ENCODE measurements at places on chromosomes 16 and 17. TPM values are rescaled to one million over a fixed set of nuclear protein-coding genes. Genes with fewer than 3 reads are reported as not detected.
A peak's percentile ranks its signal among the peaks of the same experiment; 100 is the strongest.

The ACSM3 gene
- total RNA-seq, result 15.8 TPM

The SPN gene
- 4.5 TPM for total RNA-seq

The UNC13D gene
- total RNA-seq, result 25.9 TPM

The DRC7 gene
- not detected for total RNA-seq

The SLC26A11 gene
- 2.2 TPM for total RNA-seq

The SMTNL2 gene
- total RNA-seq, result 21.1 TPM

GRCh38 chr16:87696726-87697125, 69.1 kb downstream of the KLHDC4 start:
- no peaks in the 10 kb centered on the region for H3K36me3 ChIP-seq
- no peak overlapping the region for H3K27ac ChIP-seq
- peaks cover 7% of the 10 kb centered on the region for H3K4me1 ChIP-seq
- DNase-seq, result no peak

DNA sequence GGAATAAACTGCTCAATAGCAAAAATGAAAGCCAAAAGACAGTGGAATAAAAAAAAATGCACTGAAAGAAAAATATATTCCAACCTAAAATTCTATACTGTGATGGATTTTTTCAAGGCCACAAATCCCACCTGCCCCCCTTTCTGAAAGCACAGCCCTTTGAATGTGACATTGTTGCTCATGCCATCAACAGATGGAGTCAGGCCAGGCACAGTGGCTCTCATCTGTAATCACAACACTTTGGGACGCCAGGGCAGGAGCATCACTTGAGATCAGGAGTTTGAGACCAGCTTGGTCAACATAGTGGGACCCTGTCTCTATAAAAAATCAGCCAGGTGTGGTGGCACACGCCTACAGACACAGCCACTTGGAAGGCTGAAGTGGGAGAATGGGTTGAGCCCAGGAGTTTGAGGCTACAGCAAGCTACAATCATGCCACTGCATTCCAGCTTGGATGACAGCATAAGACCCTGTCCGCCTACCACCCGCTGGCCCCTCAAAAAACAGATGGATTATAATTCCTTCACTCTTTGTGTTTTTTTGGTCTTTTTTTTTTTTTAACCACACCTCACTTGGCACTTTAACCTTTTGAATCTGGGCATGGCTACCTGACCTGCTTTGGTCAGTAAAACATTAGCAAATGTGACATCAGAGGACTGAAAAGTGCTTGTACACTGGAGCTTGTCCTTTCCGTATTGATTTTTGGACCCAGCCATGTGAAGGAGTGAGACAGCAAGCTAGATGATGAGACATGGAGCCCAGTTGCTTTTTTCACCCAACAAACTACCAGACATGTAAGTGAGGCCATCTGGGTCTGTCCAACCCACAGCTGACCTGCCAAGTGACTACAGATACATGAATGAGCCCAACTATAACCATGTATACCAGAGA, 36.3 kb downstream of the GLG1 start:
- no peaks in the 10 kb centered on the region for H3K27me3 ChIP-seq
- H3K36me3 ChIP-seq, result no peaks in the 10 kb centered on the region
- H3K4me1 ChIP-seq, result peaks cover 16% of the 10 kb centered on the region
- DNase-seq, result no peak
- no peak overlapping the region for H3K4me3 ChIP-seq

DNA sequence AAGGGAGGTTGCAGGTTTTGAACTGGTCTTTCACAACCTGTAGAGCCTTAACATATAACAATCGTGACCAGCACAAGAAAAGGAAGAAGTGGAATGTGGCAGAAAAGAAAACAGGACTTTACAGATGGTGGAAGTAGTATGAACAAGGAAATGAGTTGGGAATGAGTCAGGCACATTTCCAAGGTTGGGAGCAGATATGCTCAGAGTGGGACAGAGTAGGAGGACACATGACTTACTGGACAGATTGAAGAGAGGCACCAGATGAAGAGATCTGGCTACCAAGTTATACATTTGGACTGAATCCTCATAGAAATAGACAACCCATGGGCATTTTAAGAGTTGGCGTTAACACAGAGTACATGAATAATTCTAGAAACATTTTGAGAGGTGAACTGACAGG, 95.3 kb downstream of the ZNF18 start:
- H3K27ac ChIP-seq, result no peak overlapping the region
- no peaks in the 10 kb centered on the region for H3K36me3 ChIP-seq
- H3K27me3 ChIP-seq, result no peaks in the 10 kb centered on the region
- no peak overlapping the region for H3K4me3 ChIP-seq

DNA sequence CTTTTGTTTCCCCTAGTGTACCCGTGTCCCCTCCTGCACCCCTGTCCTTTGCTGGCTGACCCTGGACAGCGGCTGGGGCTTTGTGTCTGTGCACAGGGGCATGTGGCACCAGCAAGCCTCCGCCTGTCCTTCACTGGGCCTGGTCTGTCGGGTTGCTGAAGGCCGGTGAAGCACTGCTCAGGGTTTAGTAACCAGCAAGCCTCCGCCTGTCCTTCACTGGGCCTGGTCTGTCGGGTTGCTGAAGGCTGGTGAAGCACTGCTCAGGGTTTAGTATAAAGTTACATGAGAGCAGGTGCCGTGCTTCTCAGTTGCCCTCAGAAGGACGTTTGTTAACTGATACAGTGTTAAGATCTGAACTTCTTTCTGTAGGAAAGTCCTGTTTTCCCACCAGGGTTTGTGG, 33.8 kb downstream of the DEF8 start:
- H3K27ac ChIP-seq, result no peak overlapping the region
- no peak for DNase-seq
- H3K4me1 ChIP-seq, result no peaks in the 10 kb centered on the region
- no peaks in the 10 kb centered on the region for H3K27me3 ChIP-seq
- H3K36me3 ChIP-seq, result peaks cover 79% of the 10 kb centered on the region

DNA sequence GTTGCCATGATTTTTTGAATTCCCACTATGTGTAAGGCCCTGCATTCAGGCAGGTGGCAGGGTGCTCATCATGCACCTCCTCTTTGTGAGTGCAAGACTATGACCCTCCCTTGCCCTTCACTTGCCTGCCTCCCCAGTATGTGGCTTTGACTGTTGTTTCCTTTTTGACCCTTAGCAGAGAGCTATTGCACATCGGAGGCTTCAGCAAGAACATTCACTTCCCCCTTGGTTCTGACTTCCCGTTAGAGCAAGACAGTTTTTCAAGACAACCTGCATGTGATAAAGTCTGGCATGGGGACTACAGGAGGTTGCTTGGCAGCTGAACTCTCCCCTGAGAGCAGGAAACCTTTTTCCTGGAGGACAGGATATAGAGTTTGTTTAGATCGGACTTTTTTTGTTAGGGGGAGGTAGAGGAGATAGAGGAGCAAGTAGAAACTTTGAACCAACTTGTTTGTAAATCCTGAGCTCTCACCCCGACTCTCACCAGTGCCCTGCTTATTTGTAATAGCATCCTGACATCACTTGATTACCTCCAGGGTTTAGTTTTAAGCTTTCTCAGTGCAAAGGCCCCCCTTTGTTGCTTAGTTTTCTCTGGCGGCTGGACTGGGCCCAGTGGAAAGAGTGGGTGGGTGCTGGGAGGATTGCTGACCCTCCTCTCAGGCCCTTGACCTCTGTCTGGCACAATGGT, 34.3 kb downstream of the LIMD2 start:
- DNase-seq, result no peak
- no peaks in the 10 kb centered on the region for H3K27me3 ChIP-seq
- H3K4me1 ChIP-seq, result peaks cover 9% of the 10 kb centered on the region
- H3K27ac ChIP-seq, result no peak overlapping the region
- peaks cover 61% of the 10 kb centered on the region for H3K36me3 ChIP-seq
- no peak overlapping the region for H3K4me3 ChIP-seq

DNA sequence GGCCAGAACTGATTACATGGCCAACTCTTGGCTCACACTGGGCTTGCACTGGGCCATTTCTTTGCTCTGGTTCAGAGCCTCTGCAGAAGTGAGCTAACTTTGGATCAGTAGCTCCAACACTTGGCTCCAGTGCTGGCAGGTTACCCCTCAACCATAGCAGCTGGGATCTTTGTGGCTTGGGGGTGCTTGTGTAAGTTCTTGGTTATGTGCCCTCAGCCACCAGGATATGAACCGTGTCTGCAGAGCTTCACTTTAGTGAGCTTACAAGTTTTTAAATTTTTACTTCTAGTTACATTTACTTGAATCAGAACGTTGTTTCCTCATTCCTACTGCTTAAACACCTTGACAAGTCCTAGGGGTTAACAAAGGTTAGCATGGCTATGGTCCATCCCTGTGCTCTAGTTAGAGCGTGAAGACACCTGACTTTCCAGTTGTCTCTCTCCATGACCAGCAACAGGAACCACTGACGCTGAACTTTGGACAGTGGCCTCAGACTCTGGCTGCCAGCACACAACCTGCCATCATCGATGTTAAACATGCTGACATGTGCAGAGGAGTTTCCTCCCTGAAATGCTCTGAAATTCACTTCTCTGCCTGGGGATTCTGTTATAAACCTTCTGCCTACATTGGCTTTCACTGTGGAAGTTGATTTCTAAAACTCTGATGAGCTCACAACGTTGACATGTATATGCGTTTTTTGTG, 4.1 kb downstream of the PDF start:
- no peaks in the 10 kb centered on the region for H3K27me3 ChIP-seq
- no peak overlapping the region for H3K27ac ChIP-seq
- H3K36me3 ChIP-seq, result peaks cover 50% of the 10 kb centered on the region
- no peak overlapping the region for H3K4me3 ChIP-seq
- DNase-seq, result no peak

- no peak overlapping the region for H3K27ac ChIP-seq
- no peaks in the 10 kb centered on the region for H3K4me1 ChIP-seq
- no peaks in the 10 kb centered on the region for H3K27me3 ChIP-seq
- no peak overlapping the region for H3K4me3 ChIP-seq
- no peaks in the 10 kb centered on the region for H3K36me3 ChIP-seq
Observed at GRCh38 chr17:34393401-34393800, 30.4 kb upstream of the CCL1 start.

DNA sequence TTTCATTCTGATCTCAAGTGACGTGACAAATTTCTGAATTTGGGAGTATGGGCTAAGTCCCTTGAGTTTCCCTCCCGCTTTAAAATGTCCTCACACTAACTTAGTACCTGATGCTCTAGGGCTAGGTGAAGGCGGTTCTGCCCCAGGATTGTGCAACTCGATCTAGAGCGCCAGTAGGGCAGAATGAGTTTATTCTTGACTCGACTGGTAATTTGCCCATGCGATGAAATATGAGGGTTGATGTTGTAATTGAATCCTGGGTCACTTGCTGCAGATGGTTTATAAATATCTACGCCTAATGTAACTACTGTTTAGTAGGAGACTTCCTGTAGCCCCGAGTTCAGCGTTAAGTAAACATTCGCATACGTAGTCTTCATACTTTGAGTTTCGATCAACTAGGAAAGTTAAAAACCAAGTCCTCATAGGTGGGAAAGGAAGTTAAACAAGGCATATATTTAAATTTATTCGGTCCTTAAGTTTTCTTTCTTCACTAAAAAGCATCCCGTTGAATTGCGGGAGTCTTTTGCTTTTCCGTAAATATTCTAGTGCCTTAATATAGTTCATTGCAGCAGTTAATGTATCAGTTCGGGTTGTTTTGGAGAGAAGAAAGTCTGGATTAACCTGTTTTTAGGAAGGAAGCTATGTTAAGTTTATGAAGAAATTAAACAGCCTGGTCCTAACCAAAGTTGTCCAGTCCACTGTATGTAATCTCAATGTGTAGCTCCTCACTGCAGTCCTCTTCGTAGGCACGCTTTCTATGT, 1.6 kb downstream of the CTCF start:
- peak overlapping the region; percentile 94 for H3K4me3 ChIP-seq
- H3K4me1 ChIP-seq, result no peaks in the 10 kb centered on the region
- DNase-seq, result no peak
- H3K36me3 ChIP-seq, result no peaks in the 10 kb centered on the region
- H3K27me3 ChIP-seq, result no peaks in the 10 kb centered on the region

- H3K36me3 ChIP-seq, result no peaks in the 10 kb centered on the region
- DNase-seq, result no peak
- no peaks in the 10 kb centered on the region for H3K27me3 ChIP-seq
- no peak overlapping the region for H3K4me3 ChIP-seq
- H3K27ac ChIP-seq, result peak overlapping the region; percentile 75
Observed at GRCh38 chr17:29710520-29710884, 87.8 kb upstream of the CORO6 start.

DNA sequence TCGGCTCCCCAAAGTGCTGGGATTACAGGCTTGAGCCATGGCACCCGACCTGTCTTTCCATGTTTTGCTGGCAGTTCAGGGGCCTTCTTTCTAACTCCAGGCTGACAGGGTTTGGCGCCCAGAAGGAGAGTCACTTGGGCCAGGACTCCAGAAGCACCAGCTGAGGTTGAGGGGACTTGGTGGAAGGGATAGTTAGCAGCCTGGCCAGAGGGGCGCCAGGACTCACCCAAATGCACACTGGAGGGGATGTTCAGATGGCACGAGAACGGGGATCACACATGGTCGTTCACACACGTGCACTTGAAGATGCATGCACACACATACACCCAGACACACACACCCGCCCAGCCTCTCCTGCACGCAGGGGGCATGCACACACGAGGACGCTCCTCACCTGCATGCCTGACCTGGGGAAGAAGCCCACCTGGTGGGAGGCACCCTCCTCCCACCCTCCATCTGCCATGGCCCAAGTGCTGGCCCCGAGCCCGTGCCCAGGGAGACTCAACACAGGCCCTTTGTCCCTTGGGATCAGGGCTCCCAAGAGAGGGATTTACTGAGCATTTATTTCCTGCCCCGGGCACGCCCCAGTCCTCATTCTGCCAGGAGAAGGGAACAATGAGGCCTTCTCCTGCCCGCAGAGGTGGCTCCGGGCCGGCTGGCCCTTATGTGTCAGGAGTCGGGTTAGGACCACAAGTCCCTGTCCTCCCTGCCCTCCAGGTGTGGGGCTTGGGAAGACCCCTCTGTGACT, 2.3 kb upstream of the PRSS21 start:
- no peak overlapping the region for H3K4me3 ChIP-seq
- DNase-seq, result no peak
- peaks cover 5% of the 10 kb centered on the region for H3K27me3 ChIP-seq
- H3K4me1 ChIP-seq, result no peaks in the 10 kb centered on the region
- no peak overlapping the region for H3K27ac ChIP-seq

DNA sequence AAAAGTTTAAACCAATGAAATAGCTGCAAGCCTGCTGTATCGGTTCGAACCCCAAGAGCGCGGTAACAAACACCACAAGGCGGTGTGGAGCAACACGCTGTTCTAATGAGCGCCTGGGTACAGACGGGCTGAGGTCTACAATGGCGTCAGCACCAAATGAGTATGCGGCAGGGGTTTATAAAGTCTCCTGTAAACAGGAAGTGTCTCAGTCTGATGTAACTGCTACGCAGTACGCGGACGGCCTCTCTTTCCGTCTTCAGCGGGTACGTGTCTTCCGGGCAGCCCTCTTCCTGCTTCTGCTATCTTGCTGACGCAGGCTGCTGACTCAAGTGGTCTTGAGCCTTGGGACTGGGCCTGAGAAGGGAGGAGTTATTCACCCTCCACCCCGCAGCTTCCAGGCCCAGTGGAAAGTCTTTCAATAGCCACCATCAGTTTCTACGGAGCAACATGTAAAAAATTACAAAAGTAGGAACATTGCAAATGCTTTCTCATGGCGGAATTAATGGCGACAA, 40.5 kb upstream of the KCNJ2 start:
- no peak overlapping the region for H3K27ac ChIP-seq
- no peaks in the 10 kb centered on the region for H3K36me3 ChIP-seq
- no peaks in the 10 kb centered on the region for H3K4me1 ChIP-seq
- H3K27me3 ChIP-seq, result no peaks in the 10 kb centered on the region
